A549 (cell line): ENCODE measurements at places on chromosomes 6 and 20. TPM values are rescaled to one million over a fixed set of nuclear protein-coding genes. Genes with fewer than 3 reads are reported as not detected.
A peak's percentile ranks its signal among the peaks of the same experiment; 100 is the strongest.

Gene AIF1
- not detected in 3 replicates for polyA plus RNA-seq

Gene KHDC1L
- 0.31 TPM in 1 of 3 replicates, not detected in the others for polyA plus RNA-seq

Gene CTAGE9
- not detected in 3 replicates for polyA plus RNA-seq

Gene ZC3H12D
- 0.04 to 0.05 TPM (median 0.04 TPM) in 3 replicates for polyA plus RNA-seq

Gene XKR7
- 0.01 TPM in 1 of 3 replicates, not detected in the others for polyA plus RNA-seq

Gene MUC22
- polyA plus RNA-seq = not detected in 3 replicates

DNA sequence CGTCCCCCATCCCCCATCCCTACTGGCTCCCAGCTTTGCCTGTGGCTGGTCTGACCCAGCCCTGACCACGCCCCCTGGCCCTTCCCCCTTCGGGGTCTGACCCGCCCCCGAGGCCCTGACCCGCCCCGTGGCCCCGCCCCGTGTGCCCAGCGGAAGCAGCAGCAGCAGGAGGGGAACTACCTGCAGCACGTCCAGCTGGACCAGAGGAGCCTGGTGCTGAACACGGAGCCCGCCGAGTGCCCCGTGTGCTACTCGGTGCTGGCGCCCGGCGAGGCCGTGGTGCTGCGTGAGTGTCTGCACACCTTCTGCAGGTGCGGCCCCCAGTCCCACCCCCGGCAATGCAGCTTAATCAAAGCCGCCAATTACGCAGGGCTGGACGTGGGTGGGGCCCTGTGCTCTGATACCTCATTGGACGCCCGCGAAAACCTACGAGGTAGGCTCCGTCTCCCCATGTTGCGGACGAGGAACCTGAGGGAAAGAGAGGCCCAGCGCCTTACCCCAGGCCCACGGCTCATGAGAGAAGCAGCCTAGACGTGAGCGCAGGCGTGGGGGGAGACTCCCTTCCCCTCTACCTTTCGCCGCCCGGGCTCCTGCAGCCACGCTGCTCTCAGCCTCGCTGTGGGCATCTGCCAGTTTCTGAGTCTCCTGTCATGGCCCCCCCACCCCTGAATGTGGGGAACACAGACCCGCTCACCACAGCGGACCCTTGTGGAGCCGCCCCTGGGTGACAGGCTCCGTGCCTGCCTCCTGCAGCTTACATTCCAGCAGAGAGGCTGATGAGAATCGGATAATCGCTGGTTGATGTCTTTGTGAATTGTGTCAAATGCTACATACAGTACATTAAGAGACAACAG, 12.8 kb downstream of the RBCK1 start:
- DNase-seq = peak; percentile 70

GRCh38 chr6:131029626-131030297, 33.3 kb downstream of the EPB41L2 start:
- DNase-seq = no peak

GRCh38 chr20:31833931-31834521, 11.4 kb downstream of the FOXS1 start:
- no peak for DNase-seq

DNA sequence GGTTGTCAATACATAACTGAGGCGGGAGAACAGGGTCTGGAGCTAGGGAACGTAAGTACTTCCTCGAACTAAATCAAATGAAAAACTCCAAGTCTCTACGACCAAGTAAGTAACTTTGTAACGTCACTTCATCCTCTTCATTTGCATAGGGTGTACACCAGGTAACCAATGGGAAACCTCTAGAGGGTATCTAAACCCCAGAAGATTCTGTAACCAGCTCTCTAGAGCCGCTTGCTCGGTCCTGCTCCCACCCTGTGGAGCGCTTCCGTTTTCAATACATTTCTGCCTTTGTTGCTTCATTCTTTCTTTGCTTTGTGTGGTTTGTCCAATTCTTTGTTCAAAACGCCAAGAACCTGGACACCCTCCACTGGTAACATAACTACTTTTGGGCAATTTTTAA, 133.5 kb upstream of the TMEM170B start:
- DNase-seq = no peak

GRCh38 chr6:12635375-12635774, 81.2 kb upstream of the PHACTR1 start:
- no peak for DNase-seq

- no peak for DNase-seq
Measured at GRCh38 chr20:44034451-44034850, 119.8 kb downstream of the TOX2 start.

DNA sequence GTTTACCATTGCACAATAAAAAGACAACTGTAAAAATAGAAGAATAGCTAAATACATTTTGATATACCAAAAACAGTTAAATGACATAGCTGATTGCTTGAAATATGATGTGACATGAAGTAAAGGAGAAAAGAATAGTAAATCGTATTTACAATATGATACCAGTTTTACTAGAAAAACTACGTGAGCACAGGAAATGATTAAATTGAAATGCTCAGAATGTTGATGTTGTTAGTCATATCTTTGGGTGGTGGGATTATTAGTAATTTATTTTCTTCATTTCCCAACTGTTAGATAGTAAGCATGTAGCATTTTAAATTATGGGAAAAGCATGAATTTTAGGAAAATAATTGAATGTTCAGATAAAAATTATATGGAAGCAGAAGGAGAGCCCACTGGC, 268.3 kb upstream of the TAB2 start:
- no peak for DNase-seq

DNA sequence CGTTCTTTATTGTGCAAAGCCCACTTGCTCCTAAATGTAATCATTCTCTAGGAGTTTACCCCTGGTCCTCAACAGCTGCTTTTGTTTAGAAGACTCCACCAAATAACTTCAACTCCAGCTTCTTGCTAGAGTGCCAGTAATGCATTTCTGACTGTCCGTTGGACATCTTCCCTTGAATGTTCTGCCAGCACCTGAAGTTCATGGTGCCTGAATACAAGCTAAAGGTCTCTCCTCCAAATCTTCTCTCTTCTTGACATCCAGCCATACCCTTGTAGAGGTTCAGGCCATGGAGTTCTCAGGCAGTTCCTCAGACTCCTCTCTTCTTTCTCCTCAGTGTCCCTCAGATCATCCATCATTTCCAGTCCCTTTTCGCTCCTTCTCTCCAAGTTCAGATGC, 21.7 kb downstream of the PHACTR2 start:
- DNase-seq = no peak

DNA sequence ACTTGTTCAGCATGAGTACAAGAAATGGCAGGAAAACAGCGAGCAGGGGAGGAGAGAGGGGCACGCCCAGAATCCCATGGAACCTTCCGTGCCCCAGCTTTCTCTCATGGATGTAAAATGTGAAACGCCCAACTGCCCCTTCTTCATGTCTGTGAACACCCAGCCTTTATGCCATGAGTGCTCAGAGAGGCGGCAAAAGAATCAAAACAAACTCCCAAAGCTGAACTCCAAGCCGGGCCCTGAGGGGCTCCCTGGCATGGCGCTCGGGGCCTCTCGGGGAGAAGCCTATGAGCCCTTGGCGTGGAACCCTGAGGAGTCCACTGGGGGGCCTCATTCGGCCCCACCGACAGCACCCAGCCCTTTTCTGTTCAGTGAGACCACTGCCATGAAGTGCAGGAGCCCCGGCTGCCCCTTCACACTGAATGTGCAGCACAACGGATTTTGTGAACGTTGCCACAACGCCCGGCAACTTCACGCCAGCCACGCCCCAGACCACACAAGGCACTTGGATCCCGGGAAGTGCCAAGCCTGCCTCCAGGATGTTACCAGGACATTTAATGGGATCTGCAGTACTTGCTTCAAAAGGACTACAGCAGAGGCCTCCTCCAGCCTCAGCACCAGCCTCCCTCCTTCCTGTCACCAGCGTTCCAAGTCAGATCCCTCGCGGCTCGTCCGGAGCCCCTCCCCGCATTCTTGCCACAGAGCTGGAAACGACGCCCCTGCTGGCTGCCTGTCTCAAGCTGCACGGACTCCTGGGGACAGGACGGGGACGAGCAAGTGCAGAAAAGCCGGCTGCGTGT, 11.6 kb downstream of the TNFAIP3 start:
- no peak for DNase-seq

DNA sequence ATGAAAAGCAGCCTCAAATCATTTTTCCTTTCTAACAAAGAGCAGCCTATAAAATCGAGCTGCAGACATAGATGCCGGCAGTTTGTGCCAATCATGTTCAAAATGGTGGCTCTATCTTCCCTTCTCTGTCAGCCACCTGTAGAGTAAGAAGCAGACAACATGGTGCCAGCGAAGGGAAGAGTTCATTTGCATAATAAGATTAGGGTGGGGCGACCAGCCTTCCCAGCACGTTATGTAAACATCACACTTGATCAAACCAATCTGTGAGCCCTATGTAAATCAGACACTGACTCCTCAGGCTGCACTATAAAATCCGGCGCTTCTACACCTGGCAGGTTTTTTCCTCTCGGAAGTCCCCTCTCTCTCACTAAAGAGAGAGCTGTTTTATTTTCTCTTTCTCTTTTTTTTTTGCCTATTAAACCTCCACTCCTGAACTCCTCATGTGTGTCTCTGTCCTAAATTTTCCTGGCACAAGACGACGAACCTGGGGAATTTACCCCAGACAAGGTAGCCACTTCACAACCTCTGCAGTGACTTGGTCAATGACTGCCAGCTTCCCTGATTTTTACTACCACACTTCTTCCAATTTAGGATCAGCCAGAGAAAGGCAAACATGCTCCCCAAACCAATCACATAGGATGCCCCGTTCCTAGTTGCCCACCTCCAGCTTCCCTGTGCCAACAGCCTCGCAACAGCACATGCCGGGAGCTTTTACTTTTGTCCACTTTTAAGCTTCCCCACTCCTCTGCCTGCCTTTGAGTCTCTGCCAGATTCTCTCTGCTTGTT, 12.9 kb downstream of the TPMT start:
- DNase-seq = no peak

- no peak for DNase-seq
Measured at GRCh38 chr6:125752773-125753172, 3.3 kb downstream of the HEY2 start.

DNA sequence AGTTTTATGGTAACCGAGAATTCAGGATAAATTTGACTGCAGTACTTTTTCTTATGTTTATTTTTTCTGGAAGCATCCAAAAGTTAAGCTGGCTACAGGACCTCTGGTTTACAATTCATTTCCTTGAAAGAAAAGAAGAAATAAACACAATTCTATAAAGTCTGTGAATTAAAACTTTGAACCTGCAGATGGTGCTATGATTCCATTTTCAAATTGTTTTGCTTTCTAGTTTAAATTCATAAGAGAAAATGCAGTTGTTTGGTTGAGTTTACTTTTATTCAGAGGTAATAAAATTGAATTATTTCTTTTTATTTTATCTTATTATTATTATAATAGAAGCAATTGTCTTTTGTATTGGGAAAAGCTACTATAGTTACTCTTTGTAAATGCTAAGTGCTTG, 1.8 kb upstream of the VIP start:
- DNase-seq = peak; percentile 16

DNA sequence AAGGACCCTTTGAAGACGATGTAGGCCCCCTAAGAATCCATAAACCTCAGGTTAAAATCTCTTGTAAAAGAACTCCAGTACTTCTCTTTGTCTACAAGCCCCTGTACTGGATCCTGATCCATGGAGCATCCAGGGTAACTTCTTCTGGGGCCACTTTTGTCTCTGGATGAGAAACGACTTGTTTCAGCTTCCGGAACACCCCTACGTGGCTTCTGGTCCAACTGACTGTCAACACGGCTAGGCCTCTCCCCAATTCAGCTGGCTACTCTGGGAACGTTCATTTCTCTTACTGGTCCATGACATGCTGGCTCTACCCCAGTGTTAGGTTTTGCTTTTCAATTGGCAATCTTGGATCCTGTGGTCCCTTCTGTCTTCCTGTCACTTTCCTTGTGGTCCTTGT, 198.0 kb downstream of the BACH2 start:
- no peak for DNase-seq

DNA sequence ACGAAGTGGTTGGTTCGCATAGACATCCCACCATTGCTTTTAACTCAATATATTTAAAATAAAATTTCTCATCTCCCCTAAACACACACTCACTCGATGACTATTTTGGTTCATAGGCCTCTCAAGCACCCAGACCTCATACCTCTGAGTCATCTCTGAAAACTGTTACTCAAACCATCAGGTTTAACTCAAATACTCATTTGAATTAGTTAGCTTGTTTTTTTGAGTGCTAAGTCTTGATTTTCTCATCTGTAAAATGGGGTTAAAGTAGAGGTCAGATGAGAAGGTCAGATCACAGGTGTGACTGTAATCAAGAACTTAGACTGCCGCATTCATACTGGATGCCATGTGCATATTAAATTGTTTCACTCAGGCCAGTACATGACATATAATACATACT, 243.9 kb upstream of the TENT5A start:
- no peak for DNase-seq

DNA sequence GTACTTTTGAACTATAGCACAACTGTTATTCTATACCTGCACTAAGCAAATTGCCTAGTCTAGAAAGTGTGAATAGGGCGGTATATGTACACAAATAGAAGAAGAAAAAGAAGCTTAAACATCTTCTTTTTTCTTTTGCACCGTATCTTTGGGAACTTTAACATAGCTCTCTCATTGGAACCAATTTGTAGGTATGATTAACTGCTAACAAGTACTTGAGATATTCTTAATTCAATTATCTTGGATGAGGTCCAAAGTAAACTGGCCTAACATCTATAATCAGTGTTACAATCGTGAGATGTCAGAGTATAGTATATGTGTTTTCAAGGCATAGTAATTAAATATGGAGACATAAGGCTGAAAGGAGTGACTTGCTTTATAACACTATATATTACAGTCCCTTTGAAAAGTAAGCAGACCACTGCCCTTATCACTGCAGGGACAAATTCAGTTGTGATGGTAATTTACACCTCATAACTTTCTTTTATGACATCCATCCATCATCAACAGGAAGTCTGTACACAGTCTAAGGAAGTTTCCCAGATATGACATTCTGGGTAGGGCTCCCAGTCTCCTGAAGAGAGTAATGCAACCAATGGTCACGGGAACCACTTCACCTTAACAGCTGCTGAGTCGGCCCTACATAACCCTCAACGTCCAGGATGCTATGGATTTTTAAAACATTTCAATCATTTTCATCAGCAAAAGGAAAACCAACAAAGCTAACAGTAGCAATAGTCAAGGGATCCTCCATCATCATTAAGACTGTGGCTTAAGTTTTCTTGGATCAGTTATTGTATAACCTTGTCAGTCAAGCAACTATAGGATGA, 37.6 kb downstream of the NKAIN2 start:
- DNase-seq = no peak

GRCh38 chr20:53873230-53873604, 197.2 kb downstream of the BCAS1 start:
- DNase-seq = no peak

DNA sequence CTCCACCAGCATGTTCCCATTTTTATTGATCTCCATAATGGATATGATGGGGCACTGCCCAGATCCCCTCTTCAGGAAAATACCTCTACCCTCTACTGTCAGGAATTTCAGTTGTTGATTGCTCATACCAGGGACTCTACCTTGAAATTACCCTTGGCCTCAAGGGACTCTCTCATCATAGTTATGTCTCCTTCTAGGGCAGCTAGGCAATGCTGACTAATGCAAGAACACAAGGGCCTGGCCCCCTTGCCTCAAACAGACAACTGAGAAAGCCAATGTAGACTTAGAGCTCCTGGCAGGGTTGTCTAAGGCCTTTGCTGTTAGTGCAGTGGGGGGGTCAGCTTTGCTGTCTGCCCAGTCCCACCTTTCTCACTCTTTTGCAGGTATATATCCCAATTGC, 493.1 kb downstream of the BTBD3 start:
- no peak for DNase-seq

- DNase-seq = peak; percentile 13
Measured at GRCh38 chr6:150297327-150298029, 71.3 kb upstream of the IYD start.
